ENCODE measurements at places on chromosomes 5 and 9. TPM values are rescaled to one million over a fixed set of nuclear protein-coding genes. Genes with fewer than 3 reads are reported as not detected.

The ADGRV1 gene
- 0.44 TPM for total RNA-seq

The GABRA6 gene
- total RNA-seq, result not detected

The CLINT1 gene
- 73.1 TPM for total RNA-seq

The PTGES2 gene
- total RNA-seq, result 68.3 TPM

The C9 gene
- not detected for total RNA-seq

The SPATA31A1 gene
- not detected for total RNA-seq

The PCDHGA2 gene
- total RNA-seq, result 0.07 TPM

The PCDHA12 gene
- not detected for total RNA-seq

The SOHLH1 gene
- not detected for total RNA-seq

The OTP gene
- total RNA-seq, result not detected

The DBH gene
- total RNA-seq, result not detected

- no peak for DNase-seq
- H3K27ac ChIP-seq, result no peak overlapping the region
- H3K4me3 ChIP-seq, result peak overlapping the region; percentile 26
- H3K36me3 ChIP-seq, result no peaks in the 10 kb centered on the region
Measured at GRCh38 chr9:23590276-23591000, 235.6 kb downstream of the ELAVL2 start.

GRCh38 chr5:87717761-87718160 lies 305.0 kb upstream of the CCNH start:
- no peaks in the 10 kb centered on the region for H3K27me3 ChIP-seq
- H3K27ac ChIP-seq, result no peak overlapping the region
- DNase-seq, result no peak

GRCh38 chr5:68960961-68961360 lies 132.9 kb upstream of the SLC30A5 start:
- no peak overlapping the region for H3K27ac ChIP-seq
- no peaks in the 10 kb centered on the region for H3K27me3 ChIP-seq
- no peaks in the 10 kb centered on the region for H3K36me3 ChIP-seq
- no peaks in the 10 kb centered on the region for H3K4me1 ChIP-seq

DNA sequence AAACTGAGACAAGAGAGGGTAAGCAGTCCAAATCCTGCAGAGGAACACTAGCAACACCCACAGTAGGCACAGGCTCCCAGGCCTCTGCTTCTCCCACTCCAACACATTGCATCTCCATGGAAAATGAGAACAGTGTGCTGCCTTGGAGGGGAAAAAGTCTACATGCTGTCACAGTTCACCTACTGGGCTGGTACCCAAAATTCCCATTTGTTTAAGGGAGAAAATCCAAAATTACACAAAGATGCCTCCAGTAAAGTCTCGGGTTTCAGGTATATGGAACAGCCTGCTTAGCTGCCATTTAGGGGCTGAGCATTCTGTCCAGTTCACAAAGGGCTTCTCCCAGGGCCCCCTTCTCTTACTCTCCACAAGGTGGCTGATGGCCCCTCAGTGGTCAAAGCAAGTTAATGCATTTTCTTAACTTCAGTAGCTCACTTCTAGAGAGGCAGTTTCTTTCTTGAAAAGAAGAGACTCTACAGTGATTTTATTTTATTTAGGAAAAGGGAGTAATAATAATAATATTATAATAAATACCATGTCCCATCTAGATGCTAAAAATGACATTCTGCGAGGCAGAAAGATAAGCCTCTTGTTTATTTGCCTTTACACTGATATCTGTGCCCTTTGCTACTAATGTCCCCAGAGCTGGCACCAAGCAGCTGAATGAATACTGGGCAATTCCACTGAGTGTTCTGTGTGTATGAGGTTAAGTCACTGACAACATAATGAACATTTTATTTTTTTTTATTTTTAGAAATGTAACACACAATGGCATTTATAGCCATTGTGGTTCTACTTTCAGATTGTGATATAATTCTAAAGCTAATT lies 89.4 kb downstream of the RGS7BP start:
- H3K27me3 ChIP-seq, result no peaks in the 10 kb centered on the region
- H3K27ac ChIP-seq, result no peak overlapping the region
- H3K36me3 ChIP-seq, result no peaks in the 10 kb centered on the region
- no peak overlapping the region for H3K4me3 ChIP-seq
- DNase-seq, result no peak

- H3K4me3 ChIP-seq, result no peak overlapping the region
- no peaks in the 10 kb centered on the region for H3K4me1 ChIP-seq
- no peaks in the 10 kb centered on the region for H3K27me3 ChIP-seq
- H3K36me3 ChIP-seq, result no peaks in the 10 kb centered on the region
- no peak overlapping the region for H3K27ac ChIP-seq
Measured at GRCh38 chr5:159788835-159789331, 127.4 kb upstream of the ADRA1B start.

DNA sequence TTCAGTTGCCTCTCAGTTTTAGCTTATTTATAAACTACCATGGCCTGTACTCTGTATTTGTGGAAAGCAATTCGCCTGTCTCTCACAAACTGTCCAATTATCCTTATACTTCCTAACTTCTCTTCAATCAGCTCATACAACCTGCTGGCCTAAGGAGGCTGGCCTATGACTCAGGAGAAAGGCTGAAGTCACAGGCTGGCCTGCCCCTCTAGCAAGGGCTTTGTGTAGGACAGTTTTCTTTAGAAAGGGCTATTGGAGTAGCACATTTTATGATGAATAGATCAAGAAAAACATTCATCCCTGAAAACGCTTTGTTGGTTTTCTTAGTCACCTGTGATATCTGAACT lies 988.7 kb upstream of the ARRDC3 start:
- DNase-seq, result no peak
- H3K27ac ChIP-seq, result no peak overlapping the region
- no peak overlapping the region for H3K4me3 ChIP-seq
- H3K36me3 ChIP-seq, result no peaks in the 10 kb centered on the region
- H3K4me1 ChIP-seq, result no peaks in the 10 kb centered on the region
- no peaks in the 10 kb centered on the region for H3K27me3 ChIP-seq

DNA sequence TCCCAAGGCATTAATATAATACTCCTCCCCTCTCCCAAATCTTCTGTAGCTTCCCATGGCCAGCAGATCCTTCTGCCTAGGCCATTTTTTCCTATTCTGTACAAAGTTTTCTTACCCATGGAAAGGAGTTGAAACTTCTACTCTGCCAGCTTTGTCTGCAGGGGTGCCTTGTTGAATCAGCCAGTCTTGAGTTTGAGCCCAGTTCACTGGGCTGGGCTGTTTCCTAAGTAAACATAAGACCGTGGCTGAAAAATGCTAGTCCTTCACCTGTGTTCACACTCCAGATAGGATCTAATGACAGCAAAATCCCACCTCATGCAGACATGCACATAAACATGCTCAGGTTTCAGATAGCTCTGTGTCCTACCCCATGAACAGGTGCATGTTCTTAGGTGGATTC lies 10.4 kb downstream of the TEX48 start:
- DNase-seq, result no peak
- no peaks in the 10 kb centered on the region for H3K27me3 ChIP-seq
- H3K4me1 ChIP-seq, result no peaks in the 10 kb centered on the region
- H3K4me3 ChIP-seq, result no peak overlapping the region

DNA sequence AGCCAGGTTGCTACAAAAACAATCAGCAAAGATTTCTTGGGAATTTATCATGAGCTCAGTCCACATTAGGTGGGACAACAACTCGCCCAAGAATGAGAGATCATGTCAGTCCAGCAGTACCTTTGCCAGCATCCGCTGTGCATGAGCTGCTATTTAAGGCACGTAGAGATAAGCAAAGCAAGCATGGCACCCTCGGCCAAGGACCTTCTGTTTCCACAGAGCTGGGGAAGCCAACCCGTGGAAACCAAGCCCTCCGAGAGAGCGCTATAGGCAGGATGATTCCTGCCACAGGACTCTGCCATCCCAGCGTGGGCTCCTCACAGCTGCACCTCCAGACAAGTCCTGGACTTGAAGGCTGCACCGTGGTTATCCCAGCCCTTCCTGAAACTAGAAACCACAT lies 189.5 kb upstream of the PPP1R26 start:
- no peak overlapping the region for H3K4me3 ChIP-seq
- no peak overlapping the region for H3K27ac ChIP-seq
- H3K36me3 ChIP-seq, result no peaks in the 10 kb centered on the region
- H3K27me3 ChIP-seq, result no peaks in the 10 kb centered on the region
- DNase-seq, result no peak

DNA sequence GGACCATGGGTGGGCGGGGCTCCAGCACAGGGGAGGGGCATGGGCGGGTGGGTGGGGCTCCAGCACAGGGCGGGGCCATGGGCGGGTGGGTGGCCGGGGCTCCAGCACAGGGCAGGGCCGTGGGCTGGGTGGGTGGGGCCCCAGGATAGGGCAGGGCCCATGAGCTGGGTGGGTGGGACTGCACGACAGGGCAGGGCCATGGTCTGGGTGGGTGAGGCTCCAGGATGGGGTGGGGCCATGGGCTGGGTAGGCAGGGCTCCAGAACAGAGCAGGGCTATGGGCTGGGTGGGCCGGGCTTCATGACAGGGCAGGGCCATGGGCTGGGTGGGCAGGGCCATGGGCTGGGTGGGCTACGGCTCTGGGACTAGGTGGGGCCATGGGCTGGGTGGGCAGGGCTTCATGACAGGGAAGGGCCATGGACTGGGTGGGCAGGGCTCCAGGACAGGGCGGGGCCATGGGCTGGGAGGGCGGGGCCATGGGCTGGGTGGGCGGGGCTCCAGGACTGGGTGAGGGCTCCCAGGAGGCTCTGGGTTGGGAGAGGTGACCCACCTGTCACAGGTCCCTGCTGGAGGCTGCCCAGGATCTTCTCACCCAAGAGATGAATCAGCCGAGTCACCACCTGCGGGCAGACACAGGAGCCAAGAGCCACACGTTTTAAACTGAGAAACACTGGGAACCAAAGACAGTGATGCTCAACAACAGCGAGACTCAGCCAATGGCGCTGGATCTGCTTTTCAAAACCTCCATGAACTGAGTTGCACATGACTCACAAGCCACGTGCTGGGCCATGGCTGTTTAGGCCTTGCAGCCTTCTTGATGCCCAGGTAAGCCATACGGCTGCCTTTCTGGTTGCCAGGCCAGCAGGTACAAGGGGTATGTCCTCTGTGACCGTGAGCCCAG lies 33.6 kb upstream of the NSMF start:
- peak; percentile 38 for DNase-seq
- no peak overlapping the region for H3K4me3 ChIP-seq
- H3K27me3 ChIP-seq, result no peaks in the 10 kb centered on the region
- no peaks in the 10 kb centered on the region for H3K36me3 ChIP-seq
- no peaks in the 10 kb centered on the region for H3K4me1 ChIP-seq

- DNase-seq, result no peak
- H3K27ac ChIP-seq, result no peak overlapping the region
- no peak overlapping the region for H3K4me3 ChIP-seq
Measured at GRCh38 chr5:113162208-113162607, 185.6 kb downstream of the DCP2 start.

DNA sequence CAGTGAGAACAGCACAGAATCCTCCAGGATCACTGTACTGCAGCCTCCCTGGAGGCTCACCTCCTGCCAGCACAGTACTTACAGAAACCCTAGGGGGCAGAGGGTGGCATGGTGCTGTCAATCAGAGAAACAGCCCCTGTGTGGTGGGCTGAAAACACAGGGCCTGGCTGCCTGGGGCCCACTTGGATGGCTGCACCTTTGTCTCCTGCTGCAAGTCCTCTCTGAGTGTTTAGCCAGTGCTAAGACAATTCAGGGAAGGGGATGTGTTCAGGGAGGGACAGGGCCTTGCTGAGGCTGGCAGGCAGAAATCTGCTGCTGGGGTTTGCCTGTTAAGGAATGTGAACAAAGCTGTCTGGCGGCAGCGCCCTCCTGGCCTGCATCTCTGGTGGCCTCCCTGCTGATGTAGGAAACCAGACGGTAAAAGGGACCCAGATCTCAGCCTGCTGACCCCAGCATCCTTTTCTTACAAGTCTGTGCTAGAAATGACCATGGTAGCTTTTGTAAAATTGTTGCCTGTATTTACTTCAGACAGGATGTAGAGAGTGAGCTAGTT lies 39.5 kb downstream of the PRRC2B start:
- peaks cover 19% of the 10 kb centered on the region for H3K4me1 ChIP-seq
- peaks cover 57% of the 10 kb centered on the region for H3K36me3 ChIP-seq
- no peak overlapping the region for H3K27ac ChIP-seq
- no peak for DNase-seq
- H3K4me3 ChIP-seq, result no peak overlapping the region
- H3K27me3 ChIP-seq, result no peaks in the 10 kb centered on the region

- no peaks in the 10 kb centered on the region for H3K36me3 ChIP-seq
- H3K27ac ChIP-seq, result peak overlapping the region; percentile 54
- H3K4me1 ChIP-seq, result no peaks in the 10 kb centered on the region
- H3K4me3 ChIP-seq, result no peak overlapping the region
Measured at GRCh38 chr5:62431735-62432620, 19.4 kb downstream of the IPO11 start.

- no peaks in the 10 kb centered on the region for H3K27me3 ChIP-seq
- H3K4me3 ChIP-seq, result no peak overlapping the region
- no peak for DNase-seq
- H3K4me1 ChIP-seq, result no peaks in the 10 kb centered on the region
- H3K36me3 ChIP-seq, result no peaks in the 10 kb centered on the region
- H3K27ac ChIP-seq, result no peak overlapping the region
Measured at GRCh38 chr9:120107138-120107537, 472.8 kb downstream of the CDK5RAP2 start.

DNA sequence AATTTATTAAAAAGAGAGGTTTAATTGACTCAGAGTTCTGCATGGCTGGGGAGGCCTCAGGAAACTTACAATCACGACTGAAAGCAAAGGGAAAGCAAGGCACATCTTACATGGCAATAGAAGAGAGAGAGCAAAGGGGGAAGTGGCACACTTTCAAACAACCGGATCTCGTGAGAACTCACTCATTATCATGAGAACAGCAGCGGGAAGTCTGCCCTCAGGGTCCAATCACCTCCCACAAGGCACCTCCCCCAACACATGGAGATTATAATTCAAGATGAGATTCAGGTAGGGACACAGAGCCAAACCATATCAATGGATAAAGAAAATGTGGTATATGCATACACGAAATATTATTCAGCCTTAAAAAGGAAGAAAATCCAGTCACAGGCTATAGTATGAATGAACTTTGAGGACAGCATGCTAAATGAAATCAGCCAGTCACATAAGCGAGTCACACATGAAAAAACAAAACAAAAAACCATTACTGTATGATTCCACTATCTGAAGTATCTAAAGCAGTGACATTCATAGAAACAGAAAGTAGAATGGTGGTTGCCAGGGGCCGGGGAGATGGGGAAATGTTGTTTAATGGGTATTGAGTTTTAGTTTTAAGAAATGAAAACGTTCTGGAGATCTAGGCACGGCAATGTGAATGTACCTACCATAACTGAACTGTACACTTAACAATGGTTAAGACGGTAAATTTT lies 83.4 kb upstream of the PCA3 start:
- DNase-seq, result no peak
- no peaks in the 10 kb centered on the region for H3K4me1 ChIP-seq
- H3K36me3 ChIP-seq, result no peaks in the 10 kb centered on the region
- H3K27ac ChIP-seq, result no peak overlapping the region

Data from CD8-positive, alpha-beta memory T cell (primary cell).